ENCODE measurements at places on chromosomes 7 and 10. TPM values are rescaled to one million over a fixed set of nuclear protein-coding genes. Genes with fewer than 3 reads are reported as not detected.

CALCR gene
- 0.08 TPM for total RNA-seq

PNLIPRP3 gene
- total RNA-seq = not detected

- H3K4me3 ChIP-seq = no peak overlapping the region
- no peak for DNase-seq
- peaks cover 46% of the 10 kb centered on the region for H3K4me1 ChIP-seq
- H3K27ac ChIP-seq = no peak overlapping the region
Observed at GRCh38 chr10:63584725-63585035, 63.5 kb downstream of the REEP3 start.

GRCh38 chr7:101363196-101363733, 590 bp downstream of the COL26A1 start:
- H3K36me3 ChIP-seq = no peaks in the 10 kb centered on the region
- peak overlapping the region; percentile 76 for H3K4me3 ChIP-seq
- H3K4me1 ChIP-seq = peaks cover 18% of the 10 kb centered on the region
- no peak for DNase-seq
- H3K27me3 ChIP-seq = peaks cover 48% of the 10 kb centered on the region

- peak overlapping the region; percentile 63 for H3K27ac ChIP-seq
- no peak for DNase-seq
- no peak overlapping the region for H3K4me3 ChIP-seq
- peaks cover 41% of the 10 kb centered on the region for H3K4me1 ChIP-seq
Observed at GRCh38 chr7:121103579-121103978, 115.1 kb downstream of the CPED1 start.

All from left ventricle myocardium inferior (tissue), 1 donor.